ENCODE measurements at places on chromosomes 4 and X.

GRCh38 chr4:171932238-171932637, 119.0 kb downstream of the GALNTL6 start:
- no peak for DNase-seq

DNA sequence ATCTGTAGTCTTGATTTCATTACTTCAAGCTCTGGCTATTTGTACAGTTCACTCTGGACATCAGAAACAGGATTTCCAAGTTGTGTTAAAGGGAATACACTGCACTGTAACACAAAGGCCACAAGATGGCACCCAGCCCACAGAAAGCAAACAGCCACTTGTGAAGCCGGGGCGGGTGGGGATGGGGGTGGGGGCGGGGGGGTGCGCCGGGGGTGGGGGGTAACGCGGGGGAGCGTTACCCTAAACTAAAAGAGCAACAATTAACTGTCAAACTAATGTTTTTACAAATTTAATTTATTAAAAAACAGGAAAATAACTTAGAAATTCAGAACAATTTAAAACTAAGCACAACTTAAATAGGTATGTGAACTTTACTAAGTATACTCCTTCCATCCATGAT, 27.3 kb downstream of the PRDX4 start:
- no peak for DNase-seq

DNA sequence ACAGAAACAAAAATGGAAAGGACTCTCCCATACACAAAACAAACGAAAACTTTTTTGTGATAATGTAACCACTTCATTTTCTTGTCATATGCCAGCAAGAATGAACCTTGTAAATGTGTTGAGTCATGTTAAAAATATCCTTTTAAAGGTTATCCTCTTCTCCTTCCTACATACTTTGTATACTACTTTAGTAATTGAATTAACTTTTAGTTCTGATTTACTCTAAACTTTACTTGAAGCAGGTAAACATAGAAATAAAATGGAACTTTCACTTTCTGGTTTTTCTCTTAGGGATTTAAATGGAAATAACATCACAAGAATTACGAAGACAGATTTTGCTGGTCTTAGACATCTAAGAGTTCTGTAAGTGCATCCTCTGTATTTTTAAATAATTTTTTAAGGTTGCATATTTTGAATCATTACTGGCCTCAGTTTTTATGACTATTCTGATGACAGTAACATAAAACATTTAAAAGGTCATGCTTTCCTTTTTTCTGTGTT, 4.7 kb downstream of the SLIT2 start:
- DNase-seq: no peak

DNA sequence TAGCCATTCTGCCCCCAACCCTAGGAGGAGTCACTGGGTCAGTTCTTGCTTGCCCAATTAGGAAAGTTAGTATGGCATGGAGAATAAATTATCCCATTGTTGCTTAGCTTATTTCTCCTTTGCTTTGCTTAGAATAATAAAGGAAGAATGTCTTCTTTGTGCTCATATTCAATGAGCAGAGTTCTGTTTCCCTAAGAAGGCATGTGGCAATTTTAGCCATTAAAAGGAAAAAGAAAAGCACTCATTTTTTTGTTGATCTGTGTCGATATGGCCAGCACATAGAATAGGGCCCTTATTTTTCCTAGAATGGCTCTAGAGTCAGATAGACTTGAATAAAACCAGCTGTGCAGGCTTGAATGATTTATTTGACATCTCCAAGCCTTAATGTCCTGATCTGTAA, 166.4 kb upstream of the PPARGC1A start:
- no peak for DNase-seq

DNA sequence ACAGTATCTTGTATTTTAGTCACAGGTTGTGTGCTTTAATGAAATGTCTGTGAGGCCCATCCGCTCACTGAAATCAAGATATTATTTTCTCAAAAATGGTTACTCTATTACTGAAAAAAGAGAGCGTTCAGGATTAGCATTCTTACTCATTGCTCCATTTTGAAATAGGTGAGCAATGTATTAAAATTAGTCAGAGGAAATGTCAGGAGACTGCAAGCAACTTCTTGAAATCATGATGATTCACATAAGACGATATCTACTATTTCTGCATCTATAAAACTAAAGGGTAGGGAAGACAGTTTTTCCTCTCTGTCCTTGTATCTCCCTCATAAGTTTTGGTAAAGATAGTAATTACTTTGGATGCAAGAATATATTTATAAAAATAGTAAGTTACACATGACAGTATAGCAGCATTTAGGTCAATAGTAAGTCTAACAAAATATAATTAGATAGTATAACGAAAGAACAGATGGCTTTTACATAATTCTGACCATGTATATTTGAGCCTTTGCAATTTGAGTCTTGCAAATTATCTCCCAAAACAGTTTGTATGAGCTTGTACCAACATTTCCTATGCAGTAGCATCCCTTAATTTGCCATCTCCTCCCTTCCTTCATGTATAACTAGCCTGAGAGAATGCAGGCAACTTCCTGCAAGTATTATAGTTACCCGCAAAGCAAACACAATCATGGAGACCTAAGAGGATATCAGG, 937.8 kb downstream of the PCDH7 start:
- no peak for DNase-seq

DNA sequence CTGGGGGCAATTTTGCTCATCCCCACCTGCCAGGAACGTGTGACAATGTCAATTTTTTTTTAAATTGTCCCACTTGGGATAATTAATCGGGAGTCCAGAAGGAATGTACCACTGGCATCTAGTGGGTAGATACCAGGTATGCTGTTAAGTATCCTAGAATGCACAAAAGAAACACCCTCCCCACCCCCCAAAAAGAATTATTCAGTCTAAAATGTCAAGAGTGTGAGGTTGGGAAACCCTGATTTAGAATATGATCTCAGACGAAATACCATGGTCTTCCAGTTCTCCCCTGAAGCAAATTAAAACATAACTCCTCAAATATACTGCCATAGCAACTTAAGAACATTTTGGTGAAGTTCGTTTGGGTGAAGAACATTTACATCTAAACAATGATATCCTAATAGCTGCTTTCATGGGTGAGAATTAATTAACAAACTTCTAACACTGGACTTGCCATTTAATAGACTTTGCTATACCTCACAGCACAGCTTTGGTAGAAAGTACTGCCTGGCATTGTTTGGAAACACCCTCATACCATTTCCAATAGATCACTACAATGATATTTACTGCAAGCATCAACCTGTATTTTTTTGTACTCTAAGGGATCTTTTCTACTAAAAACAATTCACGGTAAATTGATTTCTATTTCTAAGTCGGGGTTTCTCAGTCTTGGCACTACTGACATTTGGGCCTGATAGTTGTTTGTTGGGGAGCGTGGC, 36.5 kb downstream of the SH3RF1 start:
- no peak for DNase-seq

- no peak for DNase-seq
These were observed 798.7 kb downstream of the PCDH7 start for GRCh38 chr4:31518796-31519250.

DNA sequence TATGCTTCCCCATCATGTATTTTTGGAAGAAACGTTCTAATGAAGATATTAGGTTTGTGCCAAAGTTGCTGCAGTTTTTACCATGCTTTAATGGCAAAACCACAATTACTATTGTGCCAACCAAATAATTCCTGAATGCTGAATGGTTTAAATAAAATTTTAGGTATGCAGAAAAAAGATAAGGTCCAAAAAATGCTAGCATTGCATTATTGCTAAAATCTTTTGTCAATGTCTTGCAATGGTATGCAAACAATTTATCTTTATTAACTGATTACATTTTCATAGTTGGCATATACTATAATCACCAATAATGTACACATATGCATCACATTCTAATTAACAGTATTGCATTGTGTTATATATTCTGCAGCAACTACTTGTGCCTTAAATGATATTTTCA, 1657.4 kb upstream of the IGFBP7 start:
- DNase-seq: no peak

- no peak for DNase-seq
These were observed 511.5 kb upstream of the ATOH1 start for GRCh38 chr4:93317057-93317456.

GRCh38 chr4:30380404-30380998, 339.7 kb upstream of the PCDH7 start:
- DNase-seq: no peak

- no peak for DNase-seq
These were observed 2.9 kb upstream of the NSD2 start for GRCh38 chr4:1868293-1868692.

- no peak for DNase-seq
These were observed 44.4 kb downstream of the BBS12 start for GRCh38 chr4:122776916-122777315.

GRCh38 chr4:60344908-60345307, 855.2 kb upstream of the ADGRL3 start:
- no peak for DNase-seq

- DNase-seq: no peak
These were observed 11.6 kb downstream of the PLAC1 start for GRCh38 chrX:134646691-134647090.

GRCh38 chr4:42906341-42906740, 13.8 kb downstream of the GRXCR1 start:
- no peak for DNase-seq

GRCh38 chr4:1590244-1590643, 93.9 kb downstream of the FAM53A start:
- DNase-seq: no peak
